ENCODE measurements at places on chromosomes 7 and 10. TPM values are rescaled to one million over a fixed set of nuclear protein-coding genes. Genes with fewer than 3 reads are reported as not detected.

The ANKRD2 gene
- 0.18 TPM for total RNA-seq

The AKR1C8 gene
- not detected for total RNA-seq

The NXPH1 gene
- not detected for total RNA-seq

The BBIP1 gene
- 32.7 TPM for total RNA-seq

The MMRN2 gene
- not detected for total RNA-seq

The TLX1 gene
- total RNA-seq: not detected

The PLAU gene
- 1.7 TPM for total RNA-seq

The CFAP69 gene
- total RNA-seq: 0.34 TPM

The BTBD16 gene
- not detected for total RNA-seq

The ALKBH4 gene
- 8.9 TPM for total RNA-seq

- DNase-seq: no peak
- H3K36me3 ChIP-seq: no peaks in the 10 kb centered on the region
- H3K27ac ChIP-seq: no peak overlapping the region
- H3K4me3 ChIP-seq: no peak overlapping the region
- H3K27me3 ChIP-seq: no peaks in the 10 kb centered on the region
Observed at GRCh38 chr10:33777223-33777622, 442.8 kb upstream of the NRP1 start.

- H3K4me1 ChIP-seq: peaks cover 38% of the 10 kb centered on the region
- no peak for DNase-seq
- H3K36me3 ChIP-seq: peaks cover 74% of the 10 kb centered on the region
Observed at GRCh38 chr10:27147701-27148100, 6.5 kb downstream of the YME1L1 start.

DNA sequence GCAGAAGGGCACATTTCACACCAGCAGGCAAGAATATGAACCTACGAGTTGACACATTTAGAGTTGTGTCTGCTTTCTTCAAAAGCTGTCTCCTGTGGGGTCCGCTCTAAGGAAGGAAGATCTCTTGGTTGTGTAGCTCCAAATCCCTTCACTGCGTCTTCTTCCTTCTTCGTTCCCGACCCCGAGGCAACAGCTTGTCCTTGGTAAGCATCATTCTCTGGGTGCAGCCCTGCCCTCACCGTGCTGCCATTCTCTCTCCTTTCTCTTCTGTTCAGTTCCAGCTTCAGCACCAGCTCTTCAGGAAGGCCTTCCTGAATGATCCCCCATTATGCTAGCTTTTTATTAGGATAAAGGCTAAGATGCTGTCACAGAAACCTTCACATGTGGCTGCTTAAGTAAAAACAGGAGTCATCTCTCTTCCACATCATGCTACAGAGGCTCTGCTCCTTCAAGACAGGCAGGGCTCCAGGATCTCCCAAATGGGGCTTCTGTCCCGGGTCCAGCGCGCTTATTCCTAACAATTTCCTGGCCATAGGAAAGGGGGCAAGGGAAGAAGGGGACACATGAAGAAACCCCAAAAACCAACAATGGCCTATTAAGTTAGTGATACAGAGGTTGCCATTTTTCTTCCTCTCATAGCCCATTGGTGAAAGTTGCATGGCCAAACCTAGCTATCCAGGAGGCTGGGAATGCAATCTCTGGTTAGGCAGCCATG lies 52.2 kb upstream of the SHH start:
- no peak overlapping the region for H3K4me3 ChIP-seq
- no peak for DNase-seq
- no peaks in the 10 kb centered on the region for H3K4me1 ChIP-seq
- H3K27ac ChIP-seq: no peak overlapping the region
- H3K27me3 ChIP-seq: no peaks in the 10 kb centered on the region

DNA sequence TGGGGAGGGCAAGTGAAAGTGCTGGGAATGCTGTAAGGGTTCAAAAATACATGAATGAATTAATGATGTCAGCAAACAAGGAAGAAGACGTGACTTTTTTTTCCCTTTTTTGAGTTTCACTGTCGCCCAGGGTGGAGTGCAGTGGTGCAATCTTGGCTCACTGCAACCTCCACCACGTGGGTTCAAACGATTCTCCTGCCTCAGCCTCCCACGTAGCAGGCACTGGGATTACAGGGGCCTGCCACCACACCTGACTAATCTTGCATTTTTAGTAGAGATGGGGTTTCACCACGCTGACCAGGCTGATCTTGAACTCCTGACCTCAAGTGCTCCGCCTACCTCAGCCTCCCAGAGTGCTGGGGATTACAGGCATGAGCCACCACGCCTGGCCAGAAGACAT lies 30.0 kb downstream of the DENND10 start:
- peak overlapping the region; percentile 58 for H3K4me3 ChIP-seq
- H3K27me3 ChIP-seq: no peaks in the 10 kb centered on the region
- peaks cover 73% of the 10 kb centered on the region for H3K36me3 ChIP-seq
- no peak for DNase-seq
- H3K27ac ChIP-seq: peak overlapping the region; percentile 91

DNA sequence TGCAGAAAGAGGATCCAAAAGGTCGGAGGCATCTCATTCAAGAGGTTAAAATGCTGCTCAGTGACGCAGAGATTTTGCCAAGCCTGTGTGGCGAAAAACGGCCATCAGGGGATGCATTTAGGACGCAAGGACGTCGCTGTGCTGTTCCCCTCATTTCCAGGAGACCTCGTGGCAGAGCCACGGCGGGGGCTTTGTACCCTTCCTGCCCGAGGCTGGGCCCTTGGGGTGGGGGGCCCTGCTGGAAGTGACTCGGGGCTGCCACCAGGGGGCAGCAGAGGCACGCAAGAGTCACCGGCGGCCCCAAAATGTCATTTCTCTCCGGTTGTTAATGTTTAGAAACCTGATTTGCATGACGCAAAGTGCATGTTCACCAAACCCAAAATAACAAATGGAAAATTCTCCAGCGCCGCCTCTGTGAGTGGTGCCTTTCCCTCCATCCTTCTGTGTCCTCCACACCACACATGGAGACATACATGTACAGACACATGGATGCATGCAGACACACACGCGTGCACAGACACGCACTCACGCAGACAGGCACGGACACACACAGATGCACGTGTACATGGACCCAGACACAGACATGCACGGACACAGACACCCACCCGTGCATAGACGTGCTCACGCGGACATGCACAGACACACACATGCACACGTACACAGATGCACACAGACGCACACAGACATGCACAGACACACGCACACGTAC lies 51.0 kb upstream of the NKX6-2 start:
- no peaks in the 10 kb centered on the region for H3K36me3 ChIP-seq
- H3K27ac ChIP-seq: no peak overlapping the region
- DNase-seq: no peak
- H3K27me3 ChIP-seq: no peaks in the 10 kb centered on the region
- no peaks in the 10 kb centered on the region for H3K4me1 ChIP-seq

DNA sequence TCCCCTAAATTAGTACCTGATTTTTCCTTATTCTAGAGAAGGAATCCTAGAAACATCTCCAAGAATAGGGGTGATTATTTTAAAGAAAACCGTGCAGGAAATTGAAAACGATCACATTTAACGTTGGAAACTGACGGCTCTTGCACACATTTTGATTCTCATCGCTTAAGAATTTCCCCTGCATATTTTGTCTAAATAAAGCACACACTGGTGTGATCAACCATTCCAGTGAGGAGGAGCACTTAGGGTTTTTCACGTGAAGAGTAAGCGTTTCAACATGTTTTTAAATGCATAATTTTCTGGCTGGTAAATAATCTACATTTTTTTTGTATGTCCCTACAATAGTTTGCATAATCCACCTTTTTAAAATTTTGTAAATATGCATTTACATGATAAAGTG lies 229.7 kb upstream of the PFKP start:
- H3K4me1 ChIP-seq: no peaks in the 10 kb centered on the region
- peaks cover 18% of the 10 kb centered on the region for H3K27me3 ChIP-seq
- H3K36me3 ChIP-seq: no peaks in the 10 kb centered on the region
- no peak for DNase-seq

DNA sequence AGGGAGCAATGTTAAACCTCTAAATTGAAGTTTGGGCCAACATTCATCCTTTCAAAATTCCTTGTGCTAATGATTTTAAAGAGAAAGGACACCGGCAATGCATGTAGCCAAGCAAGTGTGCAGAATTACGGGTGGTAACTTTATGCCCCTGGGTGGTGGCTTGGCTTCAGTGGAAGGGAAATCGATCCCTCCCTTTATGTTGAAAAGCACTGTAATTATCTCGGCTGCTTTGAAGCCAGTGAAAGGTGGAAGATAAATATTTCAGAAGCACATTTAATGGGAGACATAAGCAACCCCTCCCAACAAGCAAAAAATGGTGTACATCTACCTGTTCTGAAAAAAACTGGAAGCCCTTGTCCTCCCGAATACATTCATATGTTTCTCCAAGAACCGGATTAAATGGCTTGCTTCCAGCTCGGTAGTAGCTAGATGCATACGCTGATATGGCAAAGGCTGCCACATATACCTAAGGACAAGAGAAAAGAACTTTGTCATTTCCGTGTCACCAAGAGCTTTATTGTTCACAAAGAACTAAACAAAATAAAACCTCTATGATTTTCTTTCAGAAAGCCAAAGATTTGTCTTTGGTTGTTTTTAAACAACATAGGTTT lies 73.3 kb upstream of the GSDME start:
- H3K36me3 ChIP-seq: peaks cover 90% of the 10 kb centered on the region
- no peak for DNase-seq
- no peak overlapping the region for H3K27ac ChIP-seq
- H3K4me3 ChIP-seq: no peak overlapping the region
- peaks cover 69% of the 10 kb centered on the region for H3K4me1 ChIP-seq

DNA sequence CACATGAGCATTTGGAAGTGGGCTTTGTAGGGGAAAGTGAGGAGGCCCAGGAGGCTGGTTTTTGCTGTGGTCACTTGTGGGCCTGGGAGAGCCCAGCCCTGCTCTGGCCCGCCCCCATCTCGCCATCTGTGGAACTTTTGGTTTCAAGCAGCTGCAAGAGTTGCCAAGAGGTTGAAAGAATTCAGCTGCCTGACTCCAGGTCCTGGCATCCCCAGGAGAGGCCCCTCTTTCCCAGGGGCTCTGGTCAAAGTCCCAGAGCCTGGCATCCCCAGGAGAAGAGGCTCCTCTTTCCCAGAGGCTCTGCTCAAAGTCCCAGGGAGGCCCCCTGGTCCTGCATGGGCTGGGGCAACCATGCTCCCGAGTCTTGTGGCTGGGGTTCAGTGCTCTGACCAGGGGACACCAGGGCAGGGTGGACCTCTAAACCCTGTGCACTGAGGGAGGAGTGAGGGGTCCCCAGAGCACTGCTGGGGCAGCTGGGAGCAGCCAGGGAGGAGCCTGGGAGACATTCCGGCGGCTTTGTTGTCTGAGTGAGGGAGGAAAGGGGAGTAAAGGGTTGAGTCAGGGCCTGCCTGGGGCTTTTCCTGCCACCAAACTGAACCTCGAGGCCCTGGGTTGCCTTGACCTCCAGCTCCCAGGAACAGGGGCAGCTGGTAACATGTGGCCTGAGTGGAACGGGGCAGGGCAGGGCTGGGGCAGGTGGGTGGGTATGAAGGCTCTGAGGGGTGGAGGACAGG lies 27.7 kb upstream of the CSGALNACT2 start:
- no peak overlapping the region for H3K27ac ChIP-seq
- no peak for DNase-seq
- peaks cover 3% of the 10 kb centered on the region for H3K4me1 ChIP-seq

DNA sequence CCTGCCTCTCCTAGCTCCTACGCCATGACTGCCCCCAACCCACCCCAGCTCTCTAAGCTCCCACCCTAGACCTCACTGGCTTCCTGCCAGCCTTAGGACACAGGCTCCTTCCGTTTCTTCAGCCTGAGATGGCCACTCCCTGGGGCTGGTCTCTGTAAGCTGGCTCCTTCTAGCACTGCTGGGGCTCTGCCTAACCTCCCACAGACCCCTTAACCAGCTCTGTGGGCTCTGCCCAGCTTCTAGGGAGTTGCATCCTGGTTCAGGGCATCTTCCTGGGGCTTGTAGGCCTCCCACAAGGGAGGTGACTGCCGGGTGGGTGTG lies 478.6 kb upstream of the KLF6 start:
- peaks cover 7% of the 10 kb centered on the region for H3K27me3 ChIP-seq
- H3K4me1 ChIP-seq: no peaks in the 10 kb centered on the region
- no peaks in the 10 kb centered on the region for H3K36me3 ChIP-seq
- no peak overlapping the region for H3K27ac ChIP-seq
- H3K4me3 ChIP-seq: no peak overlapping the region

DNA sequence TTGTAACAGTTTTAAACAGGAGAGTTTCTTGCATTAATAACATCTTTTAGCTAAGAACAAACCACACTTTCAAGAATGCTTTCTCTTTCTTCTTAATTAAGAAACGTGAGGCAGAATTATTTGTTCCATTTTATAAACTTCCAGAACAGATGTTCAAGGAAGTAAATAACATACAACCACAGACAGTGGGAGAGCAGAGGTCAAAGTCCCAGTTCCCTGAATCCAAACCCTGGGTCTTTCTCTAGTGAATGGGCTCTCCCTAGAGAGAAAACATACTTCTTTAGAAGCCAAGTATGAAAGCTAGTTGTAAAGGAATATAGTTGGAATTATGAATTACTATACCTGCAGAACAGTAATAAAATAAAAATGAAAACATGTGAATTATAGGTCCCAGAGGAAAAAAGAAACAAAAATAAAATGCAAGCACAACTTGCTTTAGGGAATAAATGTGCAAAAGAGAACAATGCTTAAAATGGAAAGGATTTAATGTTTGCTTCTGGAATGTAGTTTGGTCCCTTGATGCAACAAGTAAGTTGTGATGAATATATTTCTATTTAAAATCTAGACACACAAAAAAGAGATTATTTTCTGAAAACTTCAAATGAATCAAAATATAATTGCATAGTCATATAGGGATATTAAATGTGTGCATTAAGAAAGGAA lies 6.0 kb downstream of the OR6B1 start:
- H3K27me3 ChIP-seq: no peaks in the 10 kb centered on the region
- H3K4me1 ChIP-seq: no peaks in the 10 kb centered on the region
- H3K36me3 ChIP-seq: no peaks in the 10 kb centered on the region
- H3K27ac ChIP-seq: no peak overlapping the region

- DNase-seq: no peak
- H3K27ac ChIP-seq: no peak overlapping the region
- H3K4me1 ChIP-seq: peaks cover under 1% of the 10 kb centered on the region
- no peak overlapping the region for H3K4me3 ChIP-seq
Observed at GRCh38 chr7:155516466-155516865, 29.9 kb downstream of the CNPY1 start.

DNA sequence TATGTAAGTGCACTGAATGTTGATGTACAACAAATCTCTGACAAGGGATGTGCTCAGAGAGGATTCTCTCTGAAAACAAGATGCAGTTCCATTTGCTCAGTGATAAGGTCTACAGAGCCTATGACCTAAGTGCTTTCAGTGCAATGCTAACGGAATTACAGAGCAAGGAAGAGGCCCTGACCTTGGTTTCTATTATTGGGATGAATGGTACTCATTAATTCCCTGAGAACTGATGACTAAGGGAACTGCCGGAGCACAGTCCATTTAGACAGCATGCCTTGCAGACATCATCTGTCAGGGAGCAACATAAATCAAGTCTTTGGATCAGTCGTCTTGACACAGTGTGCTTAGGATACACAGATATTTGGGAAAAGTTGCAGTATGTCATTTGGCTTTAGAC lies 340.8 kb downstream of the PHTF2 start:
- no peaks in the 10 kb centered on the region for H3K4me1 ChIP-seq
- no peak overlapping the region for H3K4me3 ChIP-seq
- H3K27me3 ChIP-seq: no peaks in the 10 kb centered on the region

GRCh38 chr7:85010306-85010705 lies 176.6 kb downstream of the SEMA3D start:
- H3K4me3 ChIP-seq: no peak overlapping the region
- peaks cover 2% of the 10 kb centered on the region for H3K27me3 ChIP-seq
- H3K36me3 ChIP-seq: no peaks in the 10 kb centered on the region
- no peak for DNase-seq
- no peaks in the 10 kb centered on the region for H3K4me1 ChIP-seq

Measured in activated T-helper 2 cell treated with anti-CD3 and anti-CD28 coated beads, Interferon-gamma antibody, Interleukin-2, Interleukin-4, amounts not matched to agents 10 μg/mL and 5 μg/mL and 100 μg/mL, durations not matched to agents 14 hours and 24 hours and 36 hours (primary cell).